Activated CD4-positive, alpha-beta T cell treated with anti-CD3 and anti-CD28 coated beads, Interleukin-2, amount 50 U/mL, for 1 hour (primary cell): ENCODE measurements at places on chromosomes 2 and 18.

- no peak for DNase-seq
Observed at GRCh38 chr2:18824325-18824790, 235.0 kb upstream of the NT5C1B start.

DNA sequence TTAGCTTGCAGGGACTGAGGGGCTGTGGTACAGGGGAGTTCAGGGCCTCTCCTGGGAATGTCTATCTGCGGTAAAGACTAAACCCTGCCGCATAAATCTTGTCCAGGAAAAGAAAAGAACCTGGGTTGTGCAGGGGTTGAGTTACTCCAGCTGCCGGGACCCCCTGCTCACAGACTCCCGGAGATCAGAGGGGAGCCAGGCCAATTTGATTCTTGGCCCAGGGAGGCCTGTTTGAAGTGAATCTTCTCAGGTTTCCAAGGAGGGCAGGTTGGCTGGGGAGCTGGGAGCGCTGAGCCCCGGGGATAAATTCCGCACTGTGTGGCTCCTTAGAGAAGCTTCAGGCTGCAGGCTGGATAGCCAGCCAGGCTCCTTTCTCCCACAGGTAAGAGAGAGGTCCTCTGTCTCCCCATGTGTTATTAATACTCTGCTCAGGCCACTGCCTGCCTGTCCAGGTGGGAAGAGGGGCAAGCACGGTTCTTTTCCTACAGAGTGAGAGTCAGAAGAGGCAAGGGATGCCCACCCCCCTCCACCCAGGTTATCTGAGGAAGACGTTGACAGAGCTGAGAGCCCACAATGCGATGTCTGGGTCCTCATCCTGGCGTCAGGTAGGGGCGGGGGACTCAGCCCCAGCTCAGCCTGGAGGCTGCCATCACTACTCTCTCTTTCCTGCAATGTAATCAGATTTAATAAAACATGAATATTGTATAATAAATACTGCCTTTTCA lies 82.7 kb downstream of the LONRF2 start:
- DNase-seq: no peak

- DNase-seq: no peak
Observed at GRCh38 chr2:200758341-200758740, 53.4 kb upstream of the BZW1 start.

DNA sequence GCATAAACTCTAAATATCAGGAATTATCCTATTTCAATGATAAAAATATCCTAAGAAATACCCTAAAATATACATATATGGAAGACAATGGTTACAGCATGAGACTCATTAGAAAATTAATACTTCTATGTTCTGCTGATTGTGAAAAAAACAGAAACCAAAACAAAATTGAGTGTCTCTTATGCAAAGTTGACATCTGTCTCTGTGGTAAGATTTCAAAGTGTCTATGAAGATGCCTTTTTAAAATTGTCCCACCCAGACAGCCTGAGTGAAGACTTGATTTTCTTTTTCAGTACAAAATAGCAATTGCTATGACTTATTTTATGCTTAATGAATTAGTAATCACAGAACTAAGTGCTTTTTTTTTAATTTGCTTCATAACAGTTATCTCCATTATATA lies 1368.4 kb upstream of the LRRTM1 start:
- no peak for DNase-seq

DNA sequence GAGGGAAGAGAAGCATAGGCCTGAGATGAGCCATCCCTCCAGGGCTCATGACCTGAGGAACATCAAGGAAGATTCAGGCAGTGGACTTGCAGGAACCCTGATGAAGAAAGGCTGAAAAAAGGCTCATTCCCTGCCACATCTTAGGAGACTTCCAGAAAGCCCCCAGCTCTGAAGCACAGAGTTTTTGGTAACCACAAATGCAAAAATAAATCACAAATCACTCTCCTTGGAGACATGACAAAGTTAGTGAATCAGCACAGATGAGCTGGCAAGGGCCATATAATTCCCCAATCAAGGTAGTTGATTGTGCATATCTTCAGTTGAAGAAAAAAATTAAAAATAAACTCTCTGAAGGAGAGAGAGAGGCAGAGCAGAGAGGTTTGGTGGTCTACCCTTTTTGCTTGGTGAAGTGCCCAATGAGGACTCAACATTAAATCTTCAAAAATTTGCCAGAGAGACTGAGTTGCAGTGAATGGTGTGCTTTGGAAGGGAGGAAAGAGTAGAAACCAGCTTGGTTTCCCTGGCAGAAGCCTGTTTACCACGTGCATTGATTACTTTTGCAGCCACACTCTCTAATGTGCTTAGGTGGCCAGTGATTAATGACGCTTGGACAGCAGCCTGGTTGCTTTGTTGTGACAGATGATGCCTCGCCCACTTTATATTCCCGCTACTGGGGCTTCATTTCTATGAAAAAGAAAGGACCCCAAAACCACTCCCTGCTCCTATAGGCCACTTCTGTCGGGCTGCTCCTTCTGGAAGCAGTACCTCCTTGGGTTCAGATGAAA lies 257.4 kb upstream of the SLC14A2 start:
- DNase-seq: no peak

DNA sequence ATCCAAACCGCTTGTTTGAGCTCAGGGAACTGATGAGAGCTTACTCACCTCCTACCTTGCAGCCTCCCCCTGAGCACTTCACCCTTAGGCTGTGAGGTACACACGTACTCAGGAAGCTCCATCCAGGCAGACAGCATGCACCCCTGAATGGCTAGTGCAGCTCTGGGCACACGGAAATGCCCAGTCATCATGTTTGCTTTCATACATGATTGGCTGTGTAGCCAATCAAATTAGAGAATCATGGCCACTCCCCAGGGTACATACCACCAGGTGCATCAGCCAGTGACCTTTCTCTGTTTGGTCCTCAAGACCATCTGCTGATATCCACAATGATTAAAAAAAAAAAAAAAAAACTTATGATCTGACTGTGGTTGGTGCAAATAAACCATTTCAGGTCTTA lies 42.1 kb downstream of the RNF152 start:
- no peak for DNase-seq
